ENCODE measurements at places on chromosomes 2 and 18. TPM values are rescaled to one million over a fixed set of nuclear protein-coding genes. Genes with fewer than 3 reads are reported as not detected.

DNA sequence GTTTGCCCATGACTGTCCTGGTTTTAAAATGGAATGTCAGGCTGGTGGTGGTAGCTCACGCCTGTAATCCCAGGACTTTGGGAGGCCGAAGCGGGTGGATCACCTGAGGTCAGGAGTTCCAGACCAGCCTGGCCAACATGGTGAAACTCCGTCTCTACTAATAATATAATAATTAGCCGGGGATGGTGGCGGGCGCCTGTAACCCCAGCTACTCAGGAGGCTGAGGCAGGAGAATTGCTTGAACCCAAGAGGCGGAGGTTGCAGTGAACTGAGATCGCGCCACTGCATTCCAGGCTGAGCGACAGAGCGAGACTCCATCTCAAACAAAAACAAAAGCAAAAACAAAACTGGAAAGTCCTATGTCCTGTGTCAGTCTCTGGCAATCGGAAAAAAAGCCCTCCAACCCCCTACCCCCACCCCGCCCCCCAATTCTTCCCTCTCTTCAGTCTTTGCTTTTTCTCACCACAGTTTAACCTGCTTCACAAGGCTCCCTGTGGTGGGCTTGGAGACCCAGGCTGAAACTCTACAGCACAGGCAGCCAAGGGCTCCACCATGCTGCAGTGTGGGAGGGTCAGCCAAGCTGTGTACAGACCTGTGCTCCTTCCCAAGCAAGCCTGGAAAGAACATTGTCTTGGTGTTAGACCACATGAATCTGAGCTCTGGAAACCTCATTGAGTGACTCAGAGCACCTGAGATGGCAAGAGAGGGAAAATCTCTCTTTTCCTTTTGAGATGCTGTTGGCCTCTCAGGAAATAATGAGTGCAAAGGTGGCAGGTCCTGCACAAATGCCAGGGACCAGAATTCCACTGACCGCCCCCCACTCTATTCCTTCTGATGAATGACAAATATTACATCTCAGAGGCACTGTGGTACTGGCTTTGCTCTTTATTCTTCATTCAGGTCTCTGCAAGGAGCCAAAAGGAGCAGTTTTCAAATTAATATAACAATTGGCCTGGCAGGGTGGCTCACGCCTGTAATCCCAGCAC is 16.7 kb downstream of the MYCN start:
- DNase-seq = no peak

DNA sequence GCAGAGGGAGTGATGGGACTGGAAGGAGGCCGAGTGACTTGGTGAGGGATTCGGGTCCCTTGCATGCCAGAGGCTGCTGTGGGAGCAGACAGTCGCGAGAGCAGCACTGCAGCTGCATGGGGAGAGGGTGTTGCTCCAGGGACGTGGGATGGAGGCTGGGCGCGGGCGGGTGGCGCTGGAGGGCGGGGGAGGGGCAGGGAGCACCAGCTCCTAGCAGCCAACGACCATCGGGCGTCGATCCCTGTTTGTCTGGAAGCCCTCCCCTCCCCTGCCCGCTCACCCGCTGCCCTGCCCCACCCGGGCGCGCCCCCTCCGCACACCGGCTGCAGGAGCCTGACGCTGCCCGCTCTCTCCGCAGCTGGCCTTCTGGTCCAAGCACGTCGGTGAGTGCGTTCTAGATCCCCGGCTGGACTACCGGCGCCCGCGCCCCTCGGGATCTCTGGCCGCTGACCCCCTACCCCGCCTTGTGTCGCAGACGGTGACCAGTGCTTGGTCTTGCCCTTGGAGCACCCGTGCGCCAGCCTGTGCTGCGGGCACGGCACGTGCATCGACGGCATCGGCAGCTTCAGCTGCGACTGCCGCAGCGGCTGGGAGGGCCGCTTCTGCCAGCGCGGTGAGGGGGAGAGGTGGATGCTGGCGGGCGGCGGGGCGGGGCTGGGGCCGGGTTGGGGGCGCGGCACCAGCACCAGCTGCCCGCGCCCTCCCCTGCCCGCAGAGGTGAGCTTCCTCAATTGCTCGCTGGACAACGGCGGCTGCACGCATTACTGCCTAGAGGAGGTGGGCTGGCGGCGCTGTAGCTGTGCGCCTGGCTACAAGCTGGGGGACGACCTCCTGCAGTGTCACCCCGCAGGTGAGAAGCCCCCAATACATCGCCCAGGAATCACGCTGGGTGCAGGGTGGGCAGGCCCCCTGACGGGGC is 4.6 kb downstream of the PROC start:
- peak; percentile 93 for DNase-seq

DNA sequence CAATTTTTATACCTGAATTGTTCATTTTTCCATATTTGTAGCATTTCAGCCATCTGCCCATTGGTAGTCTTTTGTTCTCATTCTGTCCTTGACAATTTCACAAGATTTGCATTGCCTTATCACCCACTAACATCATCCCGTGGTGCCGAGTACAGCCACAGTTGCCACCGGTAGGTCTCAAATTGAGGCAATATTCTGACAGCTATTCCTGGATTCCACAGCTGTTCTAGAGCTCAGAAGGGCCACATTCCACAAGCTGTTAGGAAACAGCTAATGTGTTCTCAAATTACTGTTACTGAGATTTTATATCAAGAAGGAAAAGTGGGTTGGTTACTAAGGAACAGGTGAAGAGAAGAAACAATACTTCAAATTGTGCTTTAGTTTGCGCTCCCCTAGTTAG is 178.8 kb downstream of the RPRM start:
- no peak for DNase-seq

- no peak for DNase-seq
Measured at GRCh38 chr2:201872591-201872990, 66.3 kb downstream of the CDK15 start.

TUBA3E gene
- not detected for total RNA-seq

Measured in H7 (cell line).